ENCODE measurements at places on chromosomes 6 and 20.

- H3K36me3 ChIP-seq: no peaks in the 10 kb centered on the region
- H3K4me1 ChIP-seq: no peaks in the 10 kb centered on the region
- no peaks in the 10 kb centered on the region for H3K27me3 ChIP-seq
- no peak overlapping the region for H3K4me3 ChIP-seq
- H3K27ac ChIP-seq: no peak overlapping the region
Observed at GRCh38 chr6:110137924-110138887, 41.3 kb downstream of the WASF1 start.

- no peaks in the 10 kb centered on the region for H3K36me3 ChIP-seq
- H3K27me3 ChIP-seq: no peaks in the 10 kb centered on the region
- H3K4me3 ChIP-seq: no peak overlapping the region
- H3K4me1 ChIP-seq: no peaks in the 10 kb centered on the region
- DNase-seq: no peak
Observed at GRCh38 chr6:84498905-84499304, 265.5 kb downstream of the TBX18 start.

DNA sequence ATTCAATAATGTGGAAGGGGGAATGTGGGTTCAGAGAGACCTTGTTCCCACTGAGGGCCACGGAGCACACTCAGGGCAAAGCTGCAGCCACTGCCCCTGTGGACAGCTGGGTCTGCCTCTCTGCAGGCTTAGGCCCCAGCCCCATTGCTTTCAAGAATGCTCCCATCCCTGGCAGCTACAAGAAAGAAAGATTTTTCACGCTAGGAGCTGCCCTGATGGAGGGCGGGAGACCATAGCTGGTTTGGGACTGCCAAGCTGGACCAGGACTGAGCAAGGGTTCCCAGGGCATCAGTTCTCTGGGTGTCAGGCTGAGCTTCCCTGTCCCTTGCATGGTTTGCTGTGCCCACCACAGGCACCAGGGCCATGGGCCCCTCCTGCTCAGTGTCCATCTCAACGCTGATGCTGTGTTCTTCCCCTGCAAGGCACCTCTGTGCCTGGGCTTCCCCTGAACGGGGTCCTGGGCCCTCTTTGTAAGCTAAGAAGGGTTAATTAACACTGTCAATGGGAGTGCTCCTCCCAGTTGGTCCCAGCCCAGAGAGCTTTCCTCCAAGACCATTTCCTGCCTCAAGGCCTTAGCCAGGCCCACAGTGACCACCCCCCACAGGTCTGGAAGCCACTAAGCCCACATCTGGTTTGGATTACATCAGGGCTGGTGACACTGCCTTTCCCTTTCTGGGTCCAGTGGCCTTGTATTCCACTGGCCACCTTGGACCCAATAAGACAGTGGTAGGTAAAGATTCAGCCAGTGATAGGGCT, 8.4 kb downstream of the FOXS1 start:
- H3K27me3 ChIP-seq: no peaks in the 10 kb centered on the region
- H3K27ac ChIP-seq: no peak overlapping the region
- DNase-seq: peak; percentile 44
- peaks cover 10% of the 10 kb centered on the region for H3K4me1 ChIP-seq
- H3K36me3 ChIP-seq: no peaks in the 10 kb centered on the region

GRCh38 chr6:148316308-148316707, 26.3 kb upstream of the SASH1 start:
- no peaks in the 10 kb centered on the region for H3K27me3 ChIP-seq
- H3K4me1 ChIP-seq: no peaks in the 10 kb centered on the region
- H3K4me3 ChIP-seq: no peak overlapping the region
- H3K27ac ChIP-seq: no peak overlapping the region
